ENCODE measurements at places on chromosomes 3 and 15.

DNA sequence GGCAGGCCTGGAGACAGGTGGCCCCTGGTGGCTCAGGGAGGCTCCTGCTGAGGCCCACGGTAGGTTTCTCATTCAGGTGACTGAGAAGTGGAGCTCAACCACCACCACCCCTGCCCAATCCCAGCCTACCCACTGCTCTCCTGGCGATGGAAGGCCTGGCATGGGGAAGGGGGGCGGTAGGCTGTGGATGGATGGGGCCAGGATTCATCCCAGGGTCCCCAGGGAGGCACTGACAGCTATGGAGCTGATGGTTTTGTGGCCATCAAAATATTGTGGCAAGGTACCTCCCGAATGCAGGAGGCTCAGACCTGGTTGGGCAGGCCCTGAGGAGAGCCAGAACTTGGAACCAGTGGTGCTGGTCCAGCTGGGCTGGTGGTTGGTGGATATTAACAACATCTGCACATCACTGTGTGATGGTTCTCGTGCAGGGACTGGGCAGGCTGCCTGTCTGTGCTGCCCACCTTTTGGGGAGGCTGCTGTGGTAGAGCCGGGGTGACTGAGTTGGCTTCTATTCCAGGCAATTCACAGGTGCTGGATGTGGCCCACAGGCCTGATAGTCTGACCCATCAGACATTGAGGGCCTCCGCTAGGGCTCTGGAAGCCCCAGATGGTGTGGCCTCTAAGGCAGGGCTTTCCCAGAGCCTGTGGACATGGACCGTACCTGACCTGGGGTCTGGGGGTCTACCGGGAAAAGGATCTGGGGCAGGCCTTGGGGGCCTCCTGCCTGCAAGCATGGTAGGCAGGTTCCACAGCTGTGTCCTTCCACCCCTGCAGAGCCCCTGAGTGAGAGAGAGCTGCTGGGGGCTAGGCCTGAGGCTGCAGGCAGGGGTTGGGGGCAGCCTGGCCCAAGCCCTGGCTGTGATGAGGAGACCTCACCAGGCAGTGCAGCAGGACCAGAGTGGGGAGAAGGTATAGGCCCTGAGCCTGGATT, 3.4 kb downstream of the ZBTB47 start:
- no peak for DNase-seq

GRCh38 chr15:29116970-29117700, 152.5 kb downstream of the NSMCE3 start:
- no peak for DNase-seq

- DNase-seq = no peak
Observed at GRCh38 chr15:89662893-89663626, 7.8 kb upstream of the KIF7 start.

GRCh38 chr3:71492974-71493771, 90.4 kb downstream of the FOXP1 start:
- peak; percentile 20 for DNase-seq

- DNase-seq = no peak
Observed at GRCh38 chr15:60093273-60094067, 89.4 kb downstream of the FOXB1 start.

GRCh38 chr3:86930181-86930580, 60.8 kb downstream of the VGLL3 start:
- no peak for DNase-seq
